ENCODE measurements at places on chromosomes 12 and 14. TPM values are rescaled to one million over a fixed set of nuclear protein-coding genes. Genes with fewer than 3 reads are reported as not detected.
A peak's percentile ranks its signal among the peaks of the same experiment; 100 is the strongest.

ZCCHC8 gene
- 20.4 TPM for total RNA-seq

KIF5A gene
- 6.0 TPM for total RNA-seq

MAPK1IP1L gene
- 67.1 TPM for total RNA-seq

ARG2 gene
- 11.4 TPM for total RNA-seq

SLC11A2 gene
- 40.3 TPM for total RNA-seq

- no peaks in the 10 kb centered on the region for H3K36me3 ChIP-seq
- no peaks in the 10 kb centered on the region for H3K27me3 ChIP-seq
- no peak overlapping the region for H3K4me3 ChIP-seq
- H3K4me1 ChIP-seq, result no peaks in the 10 kb centered on the region
- H3K27ac ChIP-seq, result no peak overlapping the region
- DNase-seq, result no peak
Measured at GRCh38 chr14:20982646-20983369, 7.0 kb upstream of the METTL17 start.

- H3K27ac ChIP-seq, result no peak overlapping the region
- H3K36me3 ChIP-seq, result no peaks in the 10 kb centered on the region
- peaks cover 13% of the 10 kb centered on the region for H3K4me1 ChIP-seq
- H3K27me3 ChIP-seq, result no peaks in the 10 kb centered on the region
- no peak overlapping the region for H3K4me3 ChIP-seq
Measured at GRCh38 chr12:50636505-50636904, 127.4 kb upstream of the ATF1 start.

DNA sequence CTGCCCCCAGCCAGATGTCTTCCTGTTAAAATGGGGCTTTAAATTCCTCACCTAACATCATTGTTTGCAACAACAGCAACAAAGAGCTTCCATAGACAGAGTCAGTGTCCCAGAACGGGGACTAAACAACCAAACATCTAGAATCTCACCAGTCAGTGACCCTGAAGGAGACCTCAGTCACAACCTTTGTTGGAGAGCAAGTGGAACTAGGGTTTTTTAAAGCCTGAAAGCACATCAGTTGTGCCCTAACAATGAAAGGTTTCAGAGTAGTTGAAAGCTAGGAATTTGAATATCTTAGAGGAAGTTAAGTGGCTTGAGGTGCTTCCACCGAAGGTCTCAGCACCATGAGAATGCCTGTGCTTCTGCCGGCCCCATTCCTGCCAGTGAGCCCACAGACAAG is 5.0 kb upstream of the ALDH2 start:
- H3K4me3 ChIP-seq, result no peak overlapping the region
- no peak for DNase-seq
- peaks cover 14% of the 10 kb centered on the region for H3K4me1 ChIP-seq
- no peaks in the 10 kb centered on the region for H3K36me3 ChIP-seq
- no peaks in the 10 kb centered on the region for H3K27me3 ChIP-seq
- no peak overlapping the region for H3K27ac ChIP-seq

GRCh38 chr14:103501921-103502669 is 20.5 kb downstream of the CKB start:
- no peaks in the 10 kb centered on the region for H3K27me3 ChIP-seq
- DNase-seq, result peak; percentile 27
- H3K4me1 ChIP-seq, result peaks cover 8% of the 10 kb centered on the region
- H3K36me3 ChIP-seq, result peaks cover 47% of the 10 kb centered on the region
- no peak overlapping the region for H3K4me3 ChIP-seq
- H3K27ac ChIP-seq, result no peak overlapping the region

GRCh38 chr14:68568907-68569897 is 223.7 kb downstream of the ZFP36L1 start:
- H3K36me3 ChIP-seq, result no peaks in the 10 kb centered on the region
- no peak overlapping the region for H3K4me3 ChIP-seq
- H3K27me3 ChIP-seq, result no peaks in the 10 kb centered on the region
- peak; percentile 53 for DNase-seq
- no peak overlapping the region for H3K27ac ChIP-seq

- H3K27me3 ChIP-seq, result no peaks in the 10 kb centered on the region
- H3K4me3 ChIP-seq, result no peak overlapping the region
- DNase-seq, result peak; percentile 70
- H3K4me1 ChIP-seq, result no peaks in the 10 kb centered on the region
Measured at GRCh38 chr14:61147831-61148549, 133.1 kb downstream of the TMEM30B start.

DNA sequence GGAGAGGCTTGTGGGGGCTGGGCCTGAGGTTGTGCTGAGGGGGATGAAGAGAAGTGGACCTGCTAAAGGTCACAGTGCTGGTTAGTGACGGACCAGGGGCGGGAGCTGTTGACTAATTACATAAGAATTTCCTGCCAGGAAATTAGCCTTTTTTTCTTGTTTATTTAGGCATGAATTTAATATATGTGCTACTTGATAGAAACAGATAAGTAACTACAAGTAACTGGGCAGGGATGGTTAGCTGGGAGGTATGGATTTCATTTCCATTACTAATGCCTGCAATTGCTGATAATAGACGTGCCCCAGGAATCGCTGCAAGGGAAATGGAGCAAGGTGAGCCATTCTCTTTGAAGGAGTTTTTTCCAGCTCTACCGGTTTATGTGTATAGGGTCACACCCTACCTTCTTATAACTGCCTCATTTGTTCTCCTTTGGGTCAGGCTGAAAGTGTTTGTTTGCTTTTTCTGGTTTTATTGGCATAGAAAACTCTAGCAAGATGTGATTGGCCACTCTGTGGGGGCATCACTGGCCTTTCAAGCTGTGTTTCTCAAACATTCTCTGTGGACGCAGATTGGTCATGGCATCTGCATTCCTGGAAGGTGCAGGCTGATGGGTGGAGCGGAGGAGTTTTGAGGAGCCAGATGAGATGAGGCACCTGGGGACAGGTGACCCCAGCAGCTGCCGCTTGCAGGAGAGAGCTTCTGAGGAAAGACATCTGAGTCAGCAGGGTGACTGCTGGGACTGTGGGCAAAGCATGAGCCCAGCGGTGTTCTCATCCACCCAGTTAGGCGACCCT is 19.0 kb upstream of the GPRC5A start:
- H3K27me3 ChIP-seq, result no peaks in the 10 kb centered on the region
- no peaks in the 10 kb centered on the region for H3K4me1 ChIP-seq
- H3K27ac ChIP-seq, result no peak overlapping the region
- no peak overlapping the region for H3K4me3 ChIP-seq
- H3K36me3 ChIP-seq, result no peaks in the 10 kb centered on the region
- DNase-seq, result no peak

DNA sequence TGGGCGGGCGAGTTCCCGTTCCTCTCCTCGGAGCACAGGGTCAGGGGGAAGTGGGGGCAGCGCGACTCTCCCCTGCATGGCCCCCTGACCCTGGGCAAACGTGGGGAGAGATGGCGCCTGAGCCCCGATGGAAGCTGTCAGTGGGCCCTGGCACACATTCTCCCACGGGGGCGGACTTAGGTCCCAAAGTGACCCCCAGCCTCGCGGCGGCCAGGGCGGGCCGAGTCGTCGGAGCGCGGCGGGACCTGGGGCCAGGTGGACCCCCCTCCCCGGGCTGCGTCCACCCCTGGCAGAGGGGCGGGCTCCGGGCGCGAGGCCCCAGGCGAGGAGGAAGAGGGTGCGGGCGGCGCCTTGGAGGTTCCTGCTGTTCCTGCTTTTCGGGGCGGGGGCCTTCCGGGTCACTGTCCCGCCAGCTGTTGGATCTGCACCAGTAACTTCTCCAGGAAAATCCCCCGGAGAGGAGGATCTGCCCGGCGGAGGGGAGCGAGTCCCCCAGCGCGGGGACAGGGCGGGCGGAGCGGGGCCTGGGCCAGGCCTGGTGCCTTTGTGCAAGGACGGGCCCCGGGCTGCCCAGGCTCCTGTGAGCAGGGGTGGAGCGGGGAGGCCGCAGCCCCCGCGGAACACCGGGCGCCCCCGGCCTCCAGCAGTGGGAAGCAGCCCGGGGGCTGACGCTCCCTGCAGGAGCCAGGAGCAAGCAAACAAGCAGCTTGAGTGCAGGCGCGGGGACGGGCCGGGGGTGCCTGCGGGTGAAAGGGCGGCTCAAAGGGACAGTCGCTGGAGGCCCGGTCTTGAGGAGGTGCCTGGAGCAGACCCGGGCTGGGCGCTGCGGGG is 15.3 kb downstream of the TNFAIP2 start:
- H3K27ac ChIP-seq, result peak overlapping the region; percentile 31
- DNase-seq, result no peak
- no peaks in the 10 kb centered on the region for H3K4me1 ChIP-seq
- H3K36me3 ChIP-seq, result no peaks in the 10 kb centered on the region
- no peak overlapping the region for H3K4me3 ChIP-seq
- H3K27me3 ChIP-seq, result no peaks in the 10 kb centered on the region

GRCh38 chr14:99573000-99573330 is 31.0 kb downstream of the CCDC85C start:
- no peaks in the 10 kb centered on the region for H3K36me3 ChIP-seq
- peaks cover 100% of the 10 kb centered on the region for H3K4me1 ChIP-seq
- H3K4me3 ChIP-seq, result no peak overlapping the region
- H3K27ac ChIP-seq, result peak overlapping the region; percentile 81
- no peak for DNase-seq

DNA sequence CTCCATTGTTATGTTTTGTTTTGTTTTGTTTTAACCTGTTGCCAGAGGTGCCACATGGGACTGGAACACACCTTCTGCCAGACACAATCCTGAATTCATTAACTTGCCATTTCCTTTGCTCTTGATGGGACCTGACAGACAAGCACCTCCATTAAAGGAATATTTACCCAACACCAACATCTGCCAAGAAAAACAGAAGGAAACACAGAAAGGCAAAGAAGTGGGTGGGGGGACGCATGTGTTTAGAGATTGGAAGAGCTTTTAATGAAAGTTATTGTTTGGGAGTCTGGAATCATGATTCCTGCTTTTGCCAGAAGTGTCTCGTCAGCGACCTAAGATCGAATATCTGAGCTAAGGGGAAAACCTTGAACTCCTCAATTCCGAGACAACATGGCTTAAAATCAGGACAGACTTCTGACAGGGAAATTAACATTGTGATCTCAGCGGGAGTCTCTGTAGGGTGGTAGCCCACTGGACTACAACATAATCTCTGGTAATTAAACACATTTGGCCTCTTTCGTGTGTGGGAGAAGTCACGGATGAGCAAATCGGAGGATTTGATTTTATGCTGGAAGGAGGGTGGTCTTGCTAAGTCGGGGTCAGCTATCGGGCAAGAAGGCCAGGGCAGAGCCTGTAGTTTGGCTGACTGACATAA is 210.4 kb upstream of the FAR2 start:
- H3K27ac ChIP-seq, result peak overlapping the region; percentile 20
- DNase-seq, result no peak
- no peaks in the 10 kb centered on the region for H3K27me3 ChIP-seq
- H3K36me3 ChIP-seq, result no peaks in the 10 kb centered on the region

DNA sequence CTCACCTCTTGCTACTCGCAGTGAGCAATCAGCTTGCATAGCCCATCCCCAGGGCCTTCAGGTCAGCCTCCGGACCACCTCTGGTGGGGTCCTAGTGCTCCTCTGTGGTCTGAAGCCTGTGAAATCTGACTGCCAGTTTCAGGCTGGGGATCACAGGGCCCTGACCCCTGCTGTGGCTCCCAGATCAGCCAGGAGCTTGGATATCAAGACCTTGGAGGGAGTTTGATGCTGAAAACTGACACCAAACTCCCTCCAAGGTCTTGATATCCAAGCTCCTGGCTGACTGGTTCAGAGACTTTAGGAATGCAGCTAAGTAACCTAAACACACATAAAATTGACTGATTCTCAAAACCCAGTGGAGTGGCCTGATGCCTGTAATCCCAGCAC is 19.8 kb upstream of the DHRS4 start:
- H3K27me3 ChIP-seq, result no peaks in the 10 kb centered on the region
- H3K27ac ChIP-seq, result no peak overlapping the region
- H3K4me3 ChIP-seq, result no peak overlapping the region
- DNase-seq, result no peak
- peaks cover 18% of the 10 kb centered on the region for H3K4me1 ChIP-seq

DNA sequence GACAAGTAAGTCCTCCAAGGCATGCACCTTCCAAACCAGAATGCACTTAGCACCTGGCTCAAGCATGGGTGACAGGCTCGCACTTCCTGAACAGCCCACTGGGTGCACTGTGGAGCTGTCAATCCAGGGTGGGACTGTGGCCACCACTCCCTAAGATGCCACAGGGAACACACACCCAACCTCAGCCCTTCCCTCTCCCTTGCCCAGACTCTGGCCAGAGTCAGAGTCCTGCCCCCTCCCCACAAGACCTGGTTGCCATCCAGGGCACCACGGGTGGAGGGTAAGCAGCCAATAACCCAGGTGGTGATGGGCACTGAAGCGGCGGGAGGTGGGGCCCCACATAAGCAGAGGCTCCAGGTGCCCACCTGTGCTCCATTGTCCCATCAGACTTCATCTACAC is 160.6 kb downstream of the MYRFL start:
- DNase-seq, result no peak
- no peak overlapping the region for H3K4me3 ChIP-seq
- H3K27me3 ChIP-seq, result no peaks in the 10 kb centered on the region

- H3K27me3 ChIP-seq, result no peaks in the 10 kb centered on the region
- no peak overlapping the region for H3K27ac ChIP-seq
- no peak for DNase-seq
- H3K4me3 ChIP-seq, result no peak overlapping the region
Measured at GRCh38 chr12:74689929-74690328, 152.3 kb downstream of the ATXN7L3B start.

- no peaks in the 10 kb centered on the region for H3K4me1 ChIP-seq
- no peaks in the 10 kb centered on the region for H3K27me3 ChIP-seq
- no peaks in the 10 kb centered on the region for H3K36me3 ChIP-seq
- no peak for DNase-seq
- no peak overlapping the region for H3K27ac ChIP-seq
Measured at GRCh38 chr12:25934456-25934855, 24.0 kb upstream of the RASSF8 start.

DNA sequence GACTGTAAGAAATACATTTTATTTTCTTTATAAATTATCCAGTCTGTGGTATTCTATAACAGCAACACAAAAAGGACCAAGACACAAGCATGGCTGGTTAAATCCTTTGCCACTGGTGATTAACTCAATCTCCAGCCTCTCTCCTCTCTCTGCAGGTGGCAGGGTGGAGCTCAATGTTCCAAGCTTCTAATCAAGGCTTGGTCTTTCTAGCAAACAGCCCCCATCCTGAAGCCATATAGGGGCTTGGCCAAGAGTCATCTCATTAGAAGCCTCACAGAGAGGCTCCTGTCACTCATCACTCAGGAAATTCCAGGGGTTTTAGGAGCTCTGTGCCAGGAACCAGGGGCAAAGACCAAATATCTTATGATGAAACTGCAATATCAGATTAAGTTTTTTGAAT is 12.0 kb downstream of the C12orf75 start:
- no peaks in the 10 kb centered on the region for H3K27me3 ChIP-seq
- H3K27ac ChIP-seq, result no peak overlapping the region
- H3K4me1 ChIP-seq, result no peaks in the 10 kb centered on the region
- H3K36me3 ChIP-seq, result no peaks in the 10 kb centered on the region
- H3K4me3 ChIP-seq, result no peak overlapping the region

Measured in sigmoid colon (tissue), 7 donors.